Endodermal cell (in vitro differentiated cells): ENCODE measurements at places on chromosomes 6 and 20. TPM values are rescaled to one million over a fixed set of nuclear protein-coding genes. Genes with fewer than 3 reads are reported as not detected.

DNA sequence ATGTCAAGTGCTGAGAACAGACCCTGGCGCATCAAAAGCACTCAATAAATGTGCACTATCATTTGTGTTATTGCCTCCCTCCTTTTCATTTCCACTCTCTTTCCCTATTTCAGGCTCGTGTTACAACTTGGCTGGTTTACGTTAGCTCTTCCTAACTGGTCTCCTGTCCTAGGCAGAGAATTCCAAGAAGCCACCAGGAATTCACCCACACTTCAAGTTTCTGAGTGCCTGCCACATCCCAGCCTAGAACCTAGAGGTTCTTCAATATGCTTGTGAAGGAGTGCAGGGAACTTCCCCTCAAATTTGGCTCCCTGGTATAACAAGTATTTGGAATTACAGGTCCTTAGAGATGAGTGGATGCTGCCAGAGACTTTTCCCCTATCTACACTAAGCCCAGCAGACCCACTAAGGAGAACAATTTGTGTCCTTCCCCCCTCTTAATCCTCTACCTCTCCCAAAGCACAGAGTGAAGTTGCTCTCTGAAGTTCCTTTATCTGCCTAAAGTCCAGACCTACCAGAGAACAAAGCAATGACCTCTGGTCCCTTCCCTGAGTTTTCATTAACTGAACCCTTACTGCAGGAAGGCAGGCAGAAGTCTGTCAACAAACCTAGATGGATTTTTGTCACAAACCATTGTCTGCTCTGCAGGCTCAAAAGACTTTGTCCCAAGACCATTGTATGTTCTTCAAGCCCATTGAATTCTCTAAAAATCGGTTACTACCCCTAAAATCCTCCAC is 201.6 kb upstream of the JARID2 start:
- no peak overlapping the region for H3K4me3 ChIP-seq
- H3K27me3 ChIP-seq = no peaks in the 10 kb centered on the region
- DNase-seq = no peak

DNA sequence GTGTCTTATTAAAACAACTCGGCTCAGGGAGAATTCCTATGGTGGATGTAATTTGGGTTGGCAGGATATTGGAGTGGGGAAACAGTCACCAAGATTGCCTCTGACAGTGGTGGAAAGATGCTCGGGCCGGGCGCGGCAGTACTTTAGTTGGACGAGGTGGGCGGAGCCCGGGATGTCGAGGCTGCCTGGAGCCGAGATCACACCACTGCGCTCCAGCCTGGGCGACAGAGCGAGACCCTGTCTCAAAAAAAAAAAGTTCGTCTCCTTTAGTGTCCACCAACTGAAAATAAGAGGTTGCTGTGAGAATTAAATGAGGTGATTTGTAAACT is 621 bp downstream of the NOL7 start:
- peaks cover 40% of the 10 kb centered on the region for H3K36me3 ChIP-seq
- DNase-seq = peak; percentile 78
- H3K27me3 ChIP-seq = no peaks in the 10 kb centered on the region
- peaks cover 3% of the 10 kb centered on the region for H3K4me1 ChIP-seq

DNA sequence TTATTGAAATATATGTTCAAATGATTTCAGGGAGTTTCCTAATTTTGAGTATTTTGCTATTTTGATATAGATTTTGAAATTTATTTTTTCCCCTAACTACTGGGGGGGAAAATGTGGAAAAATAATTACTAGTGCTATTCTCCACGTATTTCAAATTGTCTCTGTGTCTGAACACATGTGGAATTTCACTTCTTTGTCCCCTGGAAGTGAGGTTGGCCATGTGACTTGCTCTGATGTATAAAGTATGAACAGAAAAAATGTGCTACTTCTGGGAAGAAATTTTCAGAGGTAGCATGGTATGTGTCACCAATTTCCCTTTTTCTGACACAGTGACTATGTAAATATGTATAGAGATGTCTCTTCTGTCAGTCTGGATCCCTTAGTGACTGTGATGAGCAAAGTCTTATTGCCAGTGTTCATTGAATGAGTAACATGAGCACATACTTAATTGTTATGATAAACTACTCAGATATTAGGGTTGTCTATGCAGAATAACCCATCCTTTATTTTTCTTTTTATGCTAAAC is 215.4 kb upstream of the CCN2 start:
- no peak for DNase-seq
- H3K27me3 ChIP-seq = no peaks in the 10 kb centered on the region
- no peaks in the 10 kb centered on the region for H3K4me1 ChIP-seq
- H3K4me3 ChIP-seq = no peak overlapping the region

DNA sequence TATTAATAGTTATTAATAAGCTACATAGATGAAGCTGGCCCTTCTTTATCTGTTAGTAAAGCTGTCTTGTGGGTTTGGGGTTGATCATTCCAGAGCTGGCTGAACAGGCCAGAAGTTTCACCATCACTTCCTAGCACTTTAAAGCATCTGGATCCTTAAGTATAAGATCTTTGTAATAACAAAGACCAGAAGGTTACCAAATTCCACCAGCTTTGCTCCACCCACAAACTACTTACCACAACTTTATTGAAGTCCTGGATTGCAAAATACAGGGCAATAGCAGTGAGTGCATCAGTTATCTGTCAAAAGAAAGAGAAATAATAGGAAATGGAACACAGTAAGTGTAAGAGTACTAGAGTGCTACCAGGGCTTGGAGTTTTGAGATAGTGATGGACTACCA is 33.0 kb downstream of the PIGU start:
- no peak overlapping the region for H3K27ac ChIP-seq
- H3K4me3 ChIP-seq = no peak overlapping the region
- no peaks in the 10 kb centered on the region for H3K36me3 ChIP-seq
- H3K4me1 ChIP-seq = peaks cover 11% of the 10 kb centered on the region
- DNase-seq = peak; percentile 7

DNA sequence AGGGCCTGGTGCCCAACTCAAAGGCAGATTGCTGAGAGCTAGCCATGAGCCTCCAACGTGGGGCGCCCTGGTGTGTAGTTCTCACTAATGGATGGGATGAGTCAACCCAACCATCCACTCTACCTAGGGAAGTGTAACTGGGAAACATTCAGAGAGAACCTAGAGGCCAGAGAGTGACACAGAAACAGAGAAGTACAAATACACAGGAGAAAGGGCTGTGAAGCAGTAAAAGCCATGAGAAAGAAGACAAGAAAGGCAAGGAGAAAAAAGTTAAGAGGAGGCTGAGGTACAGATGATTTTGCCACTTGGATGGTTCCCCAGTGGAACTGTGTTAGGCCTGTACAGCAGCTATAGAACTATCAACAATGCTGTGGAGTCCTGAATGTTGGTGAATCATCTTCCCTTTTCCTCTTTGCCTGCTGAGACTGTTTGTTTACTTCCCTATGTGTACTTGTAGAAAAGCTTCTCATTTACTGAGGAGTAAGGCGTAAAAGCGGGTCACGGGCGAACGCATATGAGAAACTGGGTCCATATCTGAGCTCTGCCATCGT is 39.0 kb downstream of the MAN1A1 start:
- H3K4me3 ChIP-seq = no peak overlapping the region
- H3K4me1 ChIP-seq = peaks cover 8% of the 10 kb centered on the region
- H3K27me3 ChIP-seq = no peaks in the 10 kb centered on the region
- H3K27ac ChIP-seq = no peak overlapping the region
- peaks cover 17% of the 10 kb centered on the region for H3K36me3 ChIP-seq
- DNase-seq = no peak

DNA sequence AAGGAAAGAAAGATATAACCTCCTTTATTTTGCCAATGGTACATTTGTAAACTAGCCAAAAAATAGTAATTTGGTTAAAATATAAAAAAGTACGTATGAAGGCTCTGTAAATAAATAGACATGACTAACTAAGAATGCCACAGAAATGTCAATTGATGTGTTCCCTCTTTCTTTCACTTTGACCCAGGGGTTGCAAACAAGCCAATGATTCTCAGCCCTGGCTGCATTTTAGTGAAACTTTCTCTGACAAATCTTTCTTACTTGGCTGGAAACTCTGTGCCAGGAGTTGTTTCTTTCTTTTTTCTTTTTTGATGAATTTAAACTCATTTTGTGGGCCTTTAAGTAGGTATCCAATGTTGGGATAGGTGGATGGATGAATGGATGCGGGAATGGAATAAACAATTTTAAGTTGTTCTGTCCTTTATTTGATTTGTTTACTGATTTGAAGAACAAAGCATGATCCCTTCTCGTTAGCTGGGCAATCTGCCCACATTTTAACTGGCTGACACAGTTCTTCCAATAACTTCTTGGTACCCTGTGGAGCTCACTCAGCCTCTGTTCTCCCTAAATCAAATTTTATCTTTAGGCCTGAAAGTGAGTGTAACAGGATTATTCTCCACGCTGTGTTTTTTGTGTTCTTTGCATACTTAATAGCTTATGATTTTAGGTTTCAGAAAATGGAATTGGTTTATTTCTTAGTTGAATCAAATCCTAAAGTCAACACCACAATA is 58.6 kb upstream of the GCLC start:
- no peaks in the 10 kb centered on the region for H3K36me3 ChIP-seq
- no peak overlapping the region for H3K27ac ChIP-seq
- DNase-seq = no peak
- H3K4me3 ChIP-seq = no peak overlapping the region
- no peaks in the 10 kb centered on the region for H3K27me3 ChIP-seq

GRCh38 chr6:15516923-15517560 is 145.8 kb downstream of the DTNBP1 start:
- H3K4me3 ChIP-seq = no peak overlapping the region
- peaks cover 90% of the 10 kb centered on the region for H3K36me3 ChIP-seq
- no peak overlapping the region for H3K27ac ChIP-seq
- H3K27me3 ChIP-seq = no peaks in the 10 kb centered on the region
- DNase-seq = no peak
- H3K4me1 ChIP-seq = no peaks in the 10 kb centered on the region

SLC22A16 gene
- total RNA-seq = not detected in 2 replicates

LY6G6F gene
- total RNA-seq = not detected in 3 replicates

EFCAB8 gene
- total RNA-seq = 0.44 to 2.5 TPM (median 1.5 TPM) in 3 replicates

SLC12A5 gene
- total RNA-seq = 5.0 and 10.2 TPM in 2 replicates

PTPRT gene
- 1.6 to 2.3 TPM (median 2.3 TPM) in 3 replicates for total RNA-seq

CPNE5 gene
- 0.14 and 0.26 TPM in 2 replicates for total RNA-seq
